ENCODE measurements at places on chromosomes 4 and X.

DNA sequence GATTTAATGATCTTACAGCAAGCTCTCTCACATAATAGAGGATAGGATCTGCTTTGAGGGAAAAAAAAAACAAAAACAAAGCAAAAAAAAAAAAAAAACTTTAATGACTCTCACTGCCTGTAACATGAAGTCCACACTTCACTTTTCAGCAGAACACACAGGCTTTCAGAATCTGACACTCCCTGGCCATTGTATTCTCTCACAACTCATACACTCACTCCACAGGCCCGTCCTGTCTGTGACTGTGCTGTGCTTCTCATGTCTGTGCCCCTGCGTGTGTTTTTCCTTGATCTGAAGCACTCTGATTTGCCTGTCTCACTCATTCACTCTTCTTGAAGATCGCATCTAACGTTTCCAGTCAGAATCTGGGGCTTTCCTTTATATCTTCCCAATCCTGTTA lies 460.8 kb downstream of the TMA16 start:
- no peak for DNase-seq

- no peak for DNase-seq
Measured at GRCh38 chrX:24493740-24494581, 28.9 kb downstream of the PDK3 start.

- no peak for DNase-seq
Measured at GRCh38 chr4:123415977-123416376, 19.4 kb downstream of the SPRY1 start.

DNA sequence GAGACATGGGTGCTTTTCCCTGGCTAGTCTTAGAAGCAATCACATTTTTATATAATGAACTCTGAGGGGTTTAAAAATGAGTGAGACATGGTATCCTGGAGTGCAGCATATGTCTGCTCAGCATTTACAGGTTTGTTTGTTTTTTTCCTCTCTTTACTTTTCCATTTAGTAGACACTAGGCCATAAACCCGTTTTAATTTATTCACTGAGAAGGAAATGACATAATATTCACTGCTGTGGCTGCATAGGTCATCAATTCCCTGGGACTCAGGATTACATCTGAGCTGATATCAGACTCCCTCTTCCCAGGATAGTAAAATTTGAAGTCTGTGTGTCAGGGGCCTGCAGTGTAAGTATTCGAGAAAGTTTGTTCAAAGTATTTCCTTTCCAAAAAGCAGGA lies 178.9 kb upstream of the SPRY1 start:
- DNase-seq = no peak

DNA sequence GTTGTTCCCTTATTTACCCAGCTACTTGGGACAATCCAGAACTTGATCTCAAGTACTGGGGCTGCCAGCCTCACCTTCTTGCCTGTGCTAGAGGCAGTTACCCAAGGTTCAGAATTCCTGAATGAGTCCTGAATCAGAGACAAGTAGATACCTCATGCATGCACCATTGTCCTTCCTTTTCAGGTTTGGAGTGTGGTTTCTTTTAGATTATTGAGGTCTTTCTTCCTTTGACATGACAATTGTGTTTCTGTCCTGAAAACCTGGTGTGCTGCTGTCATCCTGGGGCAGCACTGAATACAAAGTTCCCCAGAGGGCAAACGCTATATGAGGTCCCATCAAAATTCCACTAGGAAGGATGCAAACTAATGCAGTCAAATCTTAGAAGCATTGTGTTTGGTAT lies 3.5 kb downstream of the CXCL2 start:
- no peak for DNase-seq

DNA sequence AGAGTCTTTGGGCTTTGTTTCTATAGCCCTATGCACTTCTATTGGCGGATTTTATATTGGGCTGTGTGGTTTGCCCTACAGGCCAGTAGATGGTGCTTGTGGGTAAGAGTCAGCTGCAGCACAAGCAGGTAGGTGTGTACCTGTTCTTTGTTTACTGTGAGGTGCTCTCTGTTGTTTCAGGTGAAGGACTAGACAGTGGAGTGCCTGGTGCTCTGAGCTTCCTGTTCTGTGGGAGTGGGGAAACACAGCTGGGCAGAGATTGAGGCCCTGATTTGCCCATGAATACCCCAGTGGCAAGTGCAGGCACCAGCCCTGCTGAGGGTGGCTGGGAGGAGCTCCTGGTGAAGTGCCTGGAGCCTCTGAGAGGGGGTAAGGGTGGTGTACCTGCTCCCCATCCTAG lies 26.3 kb upstream of the UCP1 start:
- no peak for DNase-seq

- DNase-seq = no peak
Measured at GRCh38 chrX:135114392-135114791, 5.9 kb downstream of the ETDB start.

- no peak for DNase-seq
Measured at GRCh38 chrX:7027071-7027470, 120.4 kb upstream of the STS start.

DNA sequence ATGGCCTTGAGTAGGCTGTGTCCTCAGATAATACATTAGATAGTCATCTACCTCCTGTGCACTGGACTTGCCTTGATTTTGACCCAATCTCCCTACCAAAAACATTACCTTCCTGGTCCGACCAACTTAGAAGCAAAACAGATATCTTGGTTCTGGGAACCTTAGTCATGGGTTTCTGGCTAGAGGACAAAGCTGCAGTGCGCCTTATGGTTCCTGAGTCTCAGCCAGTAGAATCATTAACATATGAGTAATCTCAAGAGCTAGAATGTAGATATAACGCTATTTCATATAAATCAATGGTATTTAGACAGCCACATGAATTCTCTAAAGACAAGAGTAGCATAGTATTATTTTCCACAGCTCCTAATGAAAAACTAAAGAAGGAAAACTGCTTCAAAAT lies 83.1 kb downstream of the GRIA3 start:
- no peak for DNase-seq

DNA sequence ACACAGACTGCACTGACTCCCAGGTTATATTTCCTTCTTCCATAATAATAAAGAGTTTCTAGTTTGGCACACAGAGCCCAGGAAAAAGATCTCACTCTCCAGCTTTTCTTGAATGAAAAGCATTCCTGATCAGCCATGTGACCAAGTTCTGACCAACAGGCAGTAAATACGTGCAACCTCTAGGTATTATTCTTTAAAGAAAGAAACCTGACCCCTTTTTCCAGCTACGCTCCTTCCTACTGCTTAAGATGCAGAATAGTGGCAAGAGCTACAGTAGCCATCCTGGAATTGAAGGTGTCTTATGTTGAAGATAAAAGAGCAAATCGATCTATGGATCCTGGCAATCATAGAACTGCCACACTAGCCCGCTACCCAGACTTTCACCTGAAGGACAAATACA lies 76.7 kb downstream of the LRBA start:
- DNase-seq = no peak

DNA sequence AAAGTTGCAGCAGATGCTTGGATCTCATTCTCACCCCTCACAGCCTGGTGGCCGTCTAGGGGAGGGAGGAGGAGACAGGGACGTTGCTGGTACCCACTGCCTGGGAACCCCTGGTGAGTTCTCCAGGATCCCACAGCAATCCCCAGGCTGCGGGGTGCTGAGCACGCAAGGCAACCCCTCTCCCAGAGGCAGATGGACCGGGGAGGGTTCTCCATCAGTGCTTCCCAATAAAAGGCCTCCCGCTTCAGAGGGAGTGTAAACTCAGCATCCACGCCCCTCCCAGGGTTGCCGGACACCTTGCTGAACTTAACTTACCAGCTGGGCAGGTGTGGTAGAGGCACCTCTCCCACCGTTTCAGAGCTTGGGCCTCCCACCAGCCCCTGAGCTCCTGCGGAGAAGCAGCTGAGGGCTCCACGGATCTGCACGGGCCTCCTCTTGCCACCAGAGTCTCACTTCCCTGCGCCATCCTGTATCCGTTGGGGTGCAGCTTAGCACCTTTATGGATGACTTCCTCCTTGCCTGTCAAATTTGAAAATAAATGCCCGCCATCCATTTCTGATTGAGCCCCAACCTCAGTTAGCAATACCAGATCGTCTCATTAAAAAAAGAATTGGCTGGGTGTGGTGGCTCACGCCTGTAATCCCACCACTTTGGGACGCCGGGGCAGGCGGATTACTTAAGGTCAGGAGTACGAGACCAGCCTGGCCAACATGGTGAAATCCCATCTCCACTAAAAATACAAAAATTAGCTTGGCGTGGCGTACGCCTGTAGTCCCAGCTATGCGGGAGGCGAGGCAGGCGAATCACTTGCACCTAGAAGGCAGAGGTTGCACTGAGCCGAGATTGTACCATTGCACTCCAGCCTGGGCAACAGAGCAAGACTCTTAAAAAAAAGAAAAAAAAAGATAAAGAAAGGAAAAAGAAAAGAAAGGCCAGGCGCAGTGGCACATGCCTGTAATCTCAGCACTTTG lies 14.8 kb upstream of the TBC1D14 start:
- DNase-seq = no peak

GRCh38 chrX:106874075-106874474 lies 29.1 kb downstream of the RIPPLY1 start:
- DNase-seq = no peak

DNA sequence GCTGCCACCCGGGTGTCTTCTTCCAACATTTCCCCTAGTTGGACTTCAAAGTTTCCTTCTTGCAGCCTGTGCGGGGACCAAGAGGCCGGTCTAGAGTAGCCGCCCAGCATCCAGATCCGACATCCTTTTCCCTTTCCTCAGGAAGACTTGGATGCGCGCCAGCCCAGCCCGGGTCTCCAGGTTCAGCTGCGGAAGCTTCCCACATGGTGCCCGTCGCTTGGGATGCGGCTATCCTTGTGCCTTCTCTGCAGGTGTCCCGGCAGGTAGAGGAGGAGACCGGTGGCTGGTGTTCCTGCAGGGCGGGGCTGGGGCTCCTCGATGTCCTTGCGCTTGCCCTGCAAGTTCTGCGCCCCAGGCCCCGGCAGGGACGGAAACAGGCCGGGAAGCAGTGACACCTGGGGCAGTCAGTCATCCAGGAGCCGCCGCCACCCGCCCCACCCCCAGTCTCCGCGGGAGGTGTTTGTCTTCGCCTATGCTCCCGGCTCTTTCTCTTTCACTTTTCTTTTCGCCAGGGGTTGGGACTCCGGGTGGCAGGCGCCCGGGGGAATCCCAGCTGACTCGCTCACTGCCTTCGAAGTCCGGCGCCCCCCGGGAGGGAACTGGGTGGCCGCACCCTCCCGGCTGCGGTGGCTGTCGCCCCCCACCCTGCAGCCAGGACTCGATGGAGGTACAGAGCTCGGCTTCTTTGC lies at the start of gene IL15:
TSS of gene IL15 (plus strand) at position 502 of the 689 bp plus-strand sequence. CDS start 82,882 bp downstream, outside the sequence.
- no peak for DNase-seq

- DNase-seq = no peak
Measured at GRCh38 chr4:113094802-113095201, 45.3 kb downstream of the ANK2 start.

DNA sequence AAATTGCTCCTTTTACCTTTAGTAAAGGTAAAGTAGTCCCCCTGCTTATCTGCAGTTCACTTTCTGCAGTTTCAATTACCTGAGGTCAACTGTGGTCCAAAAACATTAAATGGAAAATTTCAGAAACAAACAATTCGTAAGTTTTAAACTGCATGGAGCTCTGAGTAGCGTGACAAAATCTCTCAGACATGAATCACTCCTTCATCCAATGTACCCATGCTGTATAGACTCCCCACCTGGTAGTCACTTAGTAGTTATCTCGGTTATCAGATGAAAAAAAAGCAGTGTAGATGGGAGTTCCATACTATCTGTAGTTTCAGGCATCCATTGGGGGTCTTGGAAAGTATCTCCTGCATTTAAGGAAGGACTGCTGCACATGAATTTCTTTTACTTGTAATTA lies 7.7 kb downstream of the UNC5C start:
- no peak for DNase-seq

DNA sequence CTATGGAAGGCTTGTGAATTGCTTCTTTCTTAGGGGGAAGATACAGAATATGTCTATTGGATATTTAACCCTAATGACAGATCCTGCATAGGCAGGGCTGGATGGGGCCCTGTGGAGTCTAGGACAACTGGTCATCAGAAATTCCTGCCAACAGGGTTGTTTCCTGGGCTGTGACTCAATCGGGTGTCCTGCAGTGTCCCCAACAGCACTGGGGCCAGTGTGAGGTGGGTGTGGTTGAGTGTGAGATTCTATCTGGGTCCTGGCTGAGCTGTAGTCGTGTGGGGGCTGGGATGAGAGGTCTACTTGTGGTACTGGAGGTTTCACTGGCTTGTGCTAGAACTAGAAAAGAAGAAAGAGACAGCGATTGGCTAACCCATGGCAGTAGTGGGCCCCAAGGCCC lies 87.3 kb upstream of the WDR1 start:
- DNase-seq = no peak

DNA sequence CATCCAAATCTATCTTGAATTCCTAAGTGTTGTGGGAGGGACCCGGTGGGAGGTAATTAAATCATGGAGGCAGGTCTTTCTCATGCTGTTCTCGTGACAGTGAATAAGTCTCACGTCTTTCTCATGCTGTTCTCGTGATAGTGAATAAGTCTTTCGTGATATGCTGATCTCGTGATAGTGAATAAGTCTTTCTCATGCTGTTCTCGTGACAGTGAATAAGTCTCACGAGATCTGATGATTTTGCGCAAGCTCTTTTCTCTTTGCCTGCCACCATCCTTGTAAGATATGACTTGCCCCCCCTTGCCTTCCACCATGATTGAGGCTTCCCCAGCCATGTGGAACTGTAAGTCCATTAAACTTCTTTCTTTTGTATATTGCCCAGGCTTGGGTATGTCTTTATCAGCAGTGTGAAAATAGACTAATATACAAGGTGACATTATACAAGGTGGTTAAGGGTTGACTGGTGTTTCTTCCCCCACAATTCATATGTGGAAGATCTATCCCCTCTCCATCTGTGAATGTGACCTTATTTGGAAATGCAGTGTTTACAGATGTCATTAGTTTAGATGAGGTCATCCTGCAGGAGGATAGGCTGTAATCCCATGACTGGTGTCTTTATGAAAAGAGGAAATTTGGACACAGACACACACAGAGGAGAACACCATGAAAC lies 27.6 kb downstream of the ARSD start:
- no peak for DNase-seq

- DNase-seq = no peak
Measured at GRCh38 chrX:129686422-129686948, 31.7 kb upstream of the APLN start.

DNA sequence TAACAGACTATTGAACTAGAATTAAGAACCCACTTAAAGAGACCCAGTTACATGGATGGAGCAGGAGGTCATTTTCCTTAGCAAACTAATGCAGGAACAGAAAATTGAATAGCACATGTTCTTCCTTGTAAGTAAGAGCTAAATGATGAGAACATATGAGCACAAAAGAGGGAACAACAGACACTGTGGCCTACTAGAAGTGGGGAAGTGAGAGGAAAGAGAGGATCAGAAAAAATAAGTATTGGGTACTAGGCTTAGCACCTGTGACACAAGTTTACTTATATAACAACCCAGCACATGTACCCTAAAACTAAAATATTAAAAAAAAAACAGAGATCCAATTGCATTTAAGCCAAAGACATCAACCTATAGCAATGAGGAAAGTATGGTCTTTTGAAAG lies 26.2 kb downstream of the ARAP2 start:
- DNase-seq = no peak

DNA sequence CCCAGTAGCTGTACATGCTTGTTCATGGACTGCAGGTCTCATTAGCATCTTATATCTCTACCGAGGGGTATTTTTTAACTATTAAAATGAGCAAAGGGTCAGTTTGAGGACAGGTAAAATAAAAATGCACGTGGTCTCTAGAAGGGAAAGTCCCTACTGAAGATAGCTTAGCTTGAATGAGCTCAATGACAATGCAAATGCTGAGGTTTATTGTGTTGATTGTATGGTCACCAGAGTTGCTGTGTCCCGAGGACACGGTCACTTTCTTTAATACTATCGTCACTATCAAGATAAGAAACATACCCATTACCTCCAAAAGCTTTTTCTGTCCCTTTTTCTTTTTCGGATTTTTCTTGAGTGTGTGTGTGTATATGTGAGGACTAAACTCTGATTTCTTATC lies 250.5 kb upstream of the PRKX start:
- no peak for DNase-seq
